Hypothalamus (tissue), 51 donors: ENCODE measurements at places on chromosomes 12 and 14.

DNA sequence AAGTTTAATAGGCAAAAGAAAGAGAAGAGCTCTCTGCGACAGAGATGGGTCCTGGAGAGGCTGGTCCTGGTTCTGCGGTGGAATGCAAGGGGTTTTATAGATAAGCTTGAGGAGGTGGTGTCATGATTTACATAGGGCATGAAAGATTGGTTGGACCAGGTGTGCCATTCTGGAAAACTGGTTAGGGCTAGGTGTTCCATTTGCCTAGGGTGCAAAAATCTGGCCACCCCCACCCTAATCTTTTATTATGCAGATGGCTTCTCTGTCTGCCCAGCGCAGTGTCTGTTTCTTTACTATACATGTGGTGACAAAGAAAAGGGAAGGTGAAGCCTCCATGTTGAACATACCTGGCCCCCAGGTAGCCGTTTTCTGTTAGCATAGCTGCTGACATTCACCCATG is 65.4 kb downstream of the ERC1 start:
- DNase-seq, result no peak

GRCh38 chr12:102625819-102626218 is 145.5 kb upstream of the IGF1 start:
- no peak for DNase-seq

DNA sequence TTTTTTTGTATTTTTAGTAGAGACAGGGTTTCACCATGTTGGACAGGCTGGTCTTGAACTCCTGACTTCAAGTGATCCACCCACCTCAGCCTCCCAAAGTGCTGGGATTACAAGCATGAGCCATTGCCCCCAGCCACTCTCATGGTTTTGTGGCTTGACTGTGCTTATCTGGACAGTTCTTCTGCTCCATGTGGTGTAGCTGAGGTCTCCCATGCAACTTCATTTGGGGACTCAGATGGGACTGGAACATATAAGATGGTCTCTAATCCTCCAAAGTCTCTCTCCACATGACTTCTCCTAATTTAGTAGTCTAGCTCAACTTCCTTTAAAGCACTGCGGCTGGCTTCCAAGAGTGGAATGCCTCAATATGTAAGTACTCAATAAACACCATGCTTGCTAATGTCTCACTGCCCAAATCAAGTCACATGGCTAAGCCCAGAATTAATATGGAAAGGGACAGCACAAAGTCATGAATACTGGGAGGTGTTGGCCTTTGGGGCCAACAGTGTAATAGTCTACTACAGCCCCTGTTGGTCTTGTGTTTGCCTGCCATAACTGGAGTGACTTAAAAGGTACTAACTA is 7.4 kb downstream of the INHBC start:
- DNase-seq, result no peak

GRCh38 chr14:57822081-57822480 is 43.8 kb downstream of the SLC35F4 start:
- no peak for DNase-seq

DNA sequence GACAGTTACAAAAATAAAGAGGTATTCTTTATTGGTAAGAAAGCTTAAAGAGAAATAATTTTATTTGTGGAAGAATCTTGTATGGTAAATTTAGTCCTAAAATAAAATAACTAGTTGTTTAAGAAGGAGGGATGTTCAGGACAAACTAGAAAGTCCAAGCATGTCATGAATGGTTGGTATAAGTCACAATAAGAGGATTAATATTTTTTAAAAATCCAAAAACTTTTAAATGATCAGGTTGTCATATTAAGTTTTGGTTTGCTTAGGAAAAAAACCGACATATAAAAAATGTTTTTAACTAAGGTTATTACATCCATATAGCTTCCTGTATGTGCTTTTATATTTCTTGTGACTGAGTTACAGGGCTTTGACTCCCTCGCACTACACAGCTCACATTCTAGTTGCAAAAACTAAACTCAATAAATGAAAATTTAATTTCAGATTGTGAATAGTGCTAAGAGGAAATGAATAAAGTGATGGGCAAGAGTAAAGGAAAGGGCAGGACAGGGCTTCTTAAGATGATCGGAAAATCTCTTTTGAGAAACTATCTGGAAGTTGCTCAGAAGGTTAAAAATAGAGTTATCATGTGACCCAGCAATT is 80.7 kb upstream of the METAP2 start:
- DNase-seq, result no peak

DNA sequence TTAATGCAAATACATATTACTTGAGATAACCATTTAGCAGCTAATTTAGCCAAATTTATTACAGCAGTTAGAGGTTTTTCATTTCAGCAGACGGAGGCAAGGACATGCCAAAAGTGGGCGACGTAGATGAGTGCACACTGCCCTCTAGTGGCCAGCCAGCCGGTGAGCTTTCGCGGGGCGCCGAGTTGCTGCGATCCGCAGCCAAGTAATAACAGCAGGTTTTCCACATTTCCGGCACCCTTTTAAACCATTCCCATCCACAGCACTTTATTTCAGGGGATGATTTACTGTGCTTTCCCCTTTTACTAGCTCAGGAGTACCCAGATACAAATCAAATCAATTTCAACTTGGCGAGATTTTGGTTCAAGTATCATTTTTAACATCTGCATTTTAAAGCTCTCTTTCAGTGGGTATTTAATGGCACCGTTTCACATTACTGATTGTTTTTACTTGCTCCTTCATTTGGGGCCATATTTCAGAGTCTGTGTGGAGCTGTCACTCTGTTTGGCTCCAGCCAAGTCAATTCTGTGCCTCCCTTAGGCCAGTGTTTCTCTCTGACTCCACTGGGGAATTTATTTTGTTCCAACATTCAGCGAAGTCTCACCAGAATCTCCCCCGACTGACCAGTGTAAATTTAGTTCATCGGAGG is 158.0 kb downstream of the EGLN3 start:
- DNase-seq, result peak; percentile 68

DNA sequence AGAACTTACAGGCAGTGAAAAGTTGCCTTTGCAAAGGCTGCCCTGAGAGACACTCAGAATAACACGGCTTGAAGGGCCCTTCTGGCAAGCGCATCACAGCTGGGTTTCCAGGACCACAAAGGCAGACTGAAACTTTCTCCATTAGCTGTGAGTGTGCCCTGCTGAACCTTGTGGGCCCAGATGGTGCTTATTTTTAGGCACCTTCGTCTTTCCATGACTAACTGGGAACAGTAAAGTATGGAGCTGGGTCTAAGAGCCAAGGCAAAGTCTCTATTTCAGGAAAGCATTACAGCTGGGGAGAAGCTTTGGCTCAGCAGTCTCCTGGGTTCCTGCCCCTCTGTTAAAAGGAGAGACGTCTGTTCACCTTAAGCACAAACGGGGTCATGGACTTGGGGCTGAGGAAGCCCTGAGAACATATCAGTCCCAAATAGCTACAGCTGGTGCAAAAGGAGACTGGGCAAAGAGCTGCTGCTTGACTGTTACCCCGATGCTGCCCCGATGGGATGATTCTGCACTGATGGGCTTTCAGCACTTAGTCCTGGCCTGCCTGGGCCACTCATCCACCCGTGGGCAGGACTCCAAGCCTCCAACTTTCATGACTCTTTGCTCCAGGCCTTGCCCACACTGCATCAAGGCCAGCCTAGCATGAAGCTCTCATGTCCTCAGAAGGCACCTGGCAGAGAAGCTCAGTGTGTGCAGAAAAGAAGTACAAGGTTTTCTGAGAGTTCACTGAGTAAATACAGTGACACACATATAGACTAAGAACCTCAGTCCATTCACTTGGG is 248.3 kb downstream of the PHLDA1 start:
- DNase-seq, result no peak

GRCh38 chr14:51963286-51963685 is 26.1 kb upstream of the RTRAF start:
- no peak for DNase-seq

GRCh38 chr14:61215222-61216020 is 65.7 kb downstream of the TMEM30B start:
- DNase-seq, result no peak

DNA sequence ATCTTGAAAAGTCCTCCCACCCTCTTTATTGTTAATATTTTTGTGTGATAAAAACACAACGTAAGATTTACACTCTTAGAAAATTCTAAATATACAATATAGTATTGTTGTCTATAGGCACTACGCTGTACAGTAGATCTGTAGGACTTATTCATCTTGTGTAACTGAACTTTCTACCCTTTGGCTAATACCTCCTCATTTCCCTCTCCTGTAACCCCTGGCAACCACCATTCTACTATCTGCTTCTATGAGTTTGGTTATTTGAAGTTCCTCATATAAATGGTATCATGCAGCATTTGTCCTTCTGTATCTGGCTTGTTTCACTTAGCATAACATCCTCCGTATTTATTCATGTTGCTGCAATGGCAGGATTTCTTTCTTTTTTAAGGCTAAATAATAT is 5.2 kb upstream of the CLEC9A start:
- no peak for DNase-seq
